ENCODE measurements at places on chromosomes 12 and 14. TPM values are rescaled to one million over a fixed set of nuclear protein-coding genes. Genes with fewer than 3 reads are reported as not detected.
A peak's percentile ranks its signal among the peaks of the same experiment; 100 is the strongest.

CLEC6A gene
- total RNA-seq: not detected

NPAS3 gene
- total RNA-seq: not detected

IAPP gene
- not detected for total RNA-seq

GARIN6 gene
- total RNA-seq: not detected

SLC35F4 gene
- total RNA-seq: not detected

VWF gene
- 0.23 TPM for total RNA-seq

RD3L gene
- not detected for total RNA-seq

ALDH2 gene
- total RNA-seq: 16.6 TPM

PPFIA2 gene
- total RNA-seq: not detected

LIN7A gene
- total RNA-seq: 0.35 TPM

PPP1R36 gene
- not detected for total RNA-seq

MANSC4 gene
- not detected for total RNA-seq

CCDC196 gene
- not detected for total RNA-seq

- H3K27ac ChIP-seq: no peak overlapping the region
- no peak overlapping the region for H3K4me3 ChIP-seq
- DNase-seq: no peak
- H3K36me3 ChIP-seq: no peaks in the 10 kb centered on the region
Observed at GRCh38 chr14:69473260-69473659, 11.3 kb upstream of the PLEKHD1 start.

GRCh38 chr12:42409471-42409870 lies 83.5 kb downstream of the PPHLN1 start:
- DNase-seq: no peak
- H3K27me3 ChIP-seq: no peaks in the 10 kb centered on the region
- no peaks in the 10 kb centered on the region for H3K36me3 ChIP-seq
- H3K27ac ChIP-seq: no peak overlapping the region
- no peak overlapping the region for H3K4me3 ChIP-seq

GRCh38 chr12:45356822-45357538 lies 141.1 kb downstream of the ANO6 start:
- H3K36me3 ChIP-seq: peaks cover 3% of the 10 kb centered on the region
- H3K27ac ChIP-seq: no peak overlapping the region
- no peaks in the 10 kb centered on the region for H3K27me3 ChIP-seq
- H3K4me1 ChIP-seq: no peaks in the 10 kb centered on the region

- H3K4me3 ChIP-seq: no peak overlapping the region
- DNase-seq: no peak
- H3K27ac ChIP-seq: no peak overlapping the region
- no peaks in the 10 kb centered on the region for H3K4me1 ChIP-seq
Observed at GRCh38 chr12:128236525-128236924, 30.4 kb upstream of the TMEM132C start.

- no peak overlapping the region for H3K27ac ChIP-seq
- H3K4me3 ChIP-seq: no peak overlapping the region
- no peak for DNase-seq
- no peaks in the 10 kb centered on the region for H3K27me3 ChIP-seq
- H3K4me1 ChIP-seq: peaks cover 9% of the 10 kb centered on the region
Observed at GRCh38 chr12:110317911-110318310, 36.9 kb downstream of the ATP2A2 start.

DNA sequence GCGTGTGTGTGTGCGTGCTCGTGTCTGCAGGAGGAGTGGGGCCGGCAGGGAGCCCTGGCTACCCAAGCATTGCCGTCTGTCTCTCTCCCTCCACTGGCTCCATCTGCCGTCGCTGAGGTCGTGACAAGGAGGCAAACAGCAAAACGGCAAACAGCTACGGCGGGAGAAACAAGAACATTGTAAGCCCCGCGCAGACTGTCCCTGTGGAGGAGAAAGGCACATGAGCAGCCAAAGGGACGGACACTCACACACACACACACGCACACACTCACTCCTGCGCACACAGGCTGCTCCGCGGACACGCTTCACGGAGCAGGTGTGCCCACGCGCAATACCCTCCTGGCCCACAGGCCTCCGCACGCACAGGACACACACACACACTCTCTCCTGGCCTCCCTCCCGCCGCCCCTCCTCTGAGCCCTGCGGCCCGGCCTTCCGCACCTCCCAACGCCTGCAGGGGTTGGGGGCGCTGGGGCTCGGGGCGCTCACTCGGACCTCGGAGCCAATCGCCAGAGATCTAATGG lies 905 bp downstream of the CISTR start:
- peak overlapping the region; percentile 68 for H3K4me3 ChIP-seq
- H3K27ac ChIP-seq: peak overlapping the region; percentile 14
- H3K36me3 ChIP-seq: no peaks in the 10 kb centered on the region
- H3K27me3 ChIP-seq: no peaks in the 10 kb centered on the region
- H3K4me1 ChIP-seq: peaks cover 49% of the 10 kb centered on the region

DNA sequence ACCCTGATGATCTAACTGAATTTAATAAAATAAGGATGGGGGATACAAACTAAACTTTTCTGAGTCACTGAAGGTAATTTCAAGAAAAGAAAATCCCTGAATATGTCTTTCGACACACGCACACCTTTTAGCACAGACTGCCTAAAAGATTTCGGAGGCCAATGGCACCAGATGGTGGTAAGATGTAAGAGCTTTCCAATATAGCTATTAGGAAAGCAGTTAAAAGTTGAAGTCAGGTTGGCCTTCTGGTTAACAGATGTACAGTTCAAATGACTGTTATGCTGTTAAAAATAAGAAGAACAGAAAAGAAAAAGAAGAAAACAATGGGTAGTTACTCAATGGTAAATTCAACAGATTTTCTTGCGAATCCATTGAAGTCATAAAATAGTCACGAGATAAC lies 80.7 kb upstream of the KRR1 start:
- no peaks in the 10 kb centered on the region for H3K4me1 ChIP-seq
- no peak for DNase-seq

- peak overlapping the region; percentile 34 for H3K4me3 ChIP-seq
- H3K4me1 ChIP-seq: peaks cover 7% of the 10 kb centered on the region
- H3K36me3 ChIP-seq: no peaks in the 10 kb centered on the region
- H3K27ac ChIP-seq: peak overlapping the region; percentile 65
- H3K27me3 ChIP-seq: no peaks in the 10 kb centered on the region
Observed at GRCh38 chr12:91778938-91779400, 366.7 kb downstream of the BTG1 start.

DNA sequence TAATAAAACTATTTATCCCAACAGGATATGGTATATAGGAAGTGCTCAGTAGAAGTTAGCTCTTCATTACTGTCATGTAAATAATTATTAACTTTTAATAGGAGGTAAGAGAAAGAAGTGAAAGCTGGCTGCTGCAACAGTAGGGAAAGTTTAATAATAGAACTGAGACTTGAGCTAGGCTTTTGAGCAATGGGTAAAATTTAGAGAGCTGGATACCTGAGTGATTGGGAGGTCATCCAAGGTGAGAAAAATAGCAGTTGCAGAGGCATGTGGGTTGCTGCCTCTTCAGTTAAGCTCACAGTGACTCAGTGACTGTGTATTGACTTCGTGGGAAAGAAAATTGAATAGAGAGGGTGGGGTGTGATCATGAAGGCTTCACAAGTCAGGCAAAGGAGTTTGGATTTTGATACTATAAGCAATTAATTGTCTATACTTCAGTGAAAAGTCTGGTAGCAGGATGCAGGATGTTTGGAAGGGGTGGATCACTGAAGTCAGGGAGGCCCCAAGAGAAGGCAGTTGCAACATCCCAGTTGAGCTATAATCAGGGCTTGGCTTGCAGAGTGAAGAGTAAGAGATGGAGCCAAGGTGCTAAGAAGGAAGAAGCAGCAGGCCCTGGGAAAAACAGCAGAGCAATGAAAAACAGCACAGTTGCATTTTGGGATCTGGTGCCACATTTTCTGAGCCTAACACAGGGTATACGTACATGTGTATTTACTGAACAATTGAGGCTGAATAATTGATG lies 172.0 kb upstream of the FRMD6 start:
- H3K36me3 ChIP-seq: no peaks in the 10 kb centered on the region
- H3K27me3 ChIP-seq: no peaks in the 10 kb centered on the region
- H3K4me3 ChIP-seq: no peak overlapping the region
- no peaks in the 10 kb centered on the region for H3K4me1 ChIP-seq

DNA sequence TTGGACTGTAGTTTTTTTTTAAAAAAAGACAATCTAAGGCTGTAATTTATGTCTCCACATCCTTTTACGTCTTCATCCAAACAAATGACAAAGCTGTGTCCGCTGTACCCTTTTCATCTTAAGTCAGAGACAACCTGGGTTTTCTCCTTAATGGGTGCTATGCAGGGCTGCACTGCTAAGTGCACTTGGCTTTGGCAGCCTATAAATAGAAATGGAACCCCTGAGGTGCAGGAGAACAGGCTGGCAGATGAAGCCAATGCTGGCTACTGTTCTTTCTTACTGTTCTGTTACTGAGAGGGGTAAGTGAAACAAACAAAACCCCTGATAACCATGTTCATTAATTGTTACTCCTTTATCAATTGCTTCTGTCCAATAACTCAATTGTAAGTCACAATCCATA lies 47.1 kb upstream of the KICS2 start:
- no peaks in the 10 kb centered on the region for H3K36me3 ChIP-seq
- H3K27me3 ChIP-seq: no peaks in the 10 kb centered on the region
- no peak overlapping the region for H3K4me3 ChIP-seq
- DNase-seq: no peak
- no peak overlapping the region for H3K27ac ChIP-seq

DNA sequence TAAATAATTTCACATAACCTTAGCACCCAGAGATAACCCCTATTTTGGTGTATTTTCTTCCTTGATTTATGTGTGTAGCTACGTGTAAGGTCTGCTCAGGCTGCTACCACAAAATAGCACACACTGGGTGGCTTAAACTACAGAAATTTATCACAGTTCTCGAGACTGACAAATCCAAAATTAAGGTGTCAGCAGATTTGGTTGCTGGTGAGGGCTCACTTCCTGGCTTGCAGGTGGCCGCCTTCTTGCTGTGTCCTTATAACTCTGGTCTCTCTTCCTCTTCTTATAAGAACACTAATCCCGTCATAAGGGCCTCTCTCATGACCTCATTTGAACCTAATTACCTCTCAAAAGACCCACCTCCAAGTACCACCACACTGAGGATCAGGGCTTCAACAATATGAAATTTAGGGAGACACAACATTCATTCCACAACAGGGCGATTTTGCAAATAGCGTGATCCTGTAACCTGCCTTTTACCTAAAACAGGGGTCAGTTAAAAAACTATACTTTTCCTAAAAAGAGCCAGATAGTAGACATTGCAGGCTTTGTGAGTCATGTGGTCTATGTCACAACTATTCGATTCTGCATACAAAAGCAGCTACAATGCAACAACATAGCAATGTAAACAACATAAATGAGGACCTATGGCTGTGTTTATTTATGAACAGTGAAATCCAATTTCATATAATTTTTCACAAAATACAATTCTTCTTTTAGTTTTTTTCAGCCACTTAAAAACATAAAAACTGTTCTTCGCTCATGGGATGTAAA lies 371.7 kb downstream of the DPF3 start:
- no peaks in the 10 kb centered on the region for H3K27me3 ChIP-seq
- H3K4me3 ChIP-seq: no peak overlapping the region
- H3K36me3 ChIP-seq: no peaks in the 10 kb centered on the region
- DNase-seq: no peak
- H3K4me1 ChIP-seq: peaks cover 44% of the 10 kb centered on the region
- no peak overlapping the region for H3K27ac ChIP-seq

DNA sequence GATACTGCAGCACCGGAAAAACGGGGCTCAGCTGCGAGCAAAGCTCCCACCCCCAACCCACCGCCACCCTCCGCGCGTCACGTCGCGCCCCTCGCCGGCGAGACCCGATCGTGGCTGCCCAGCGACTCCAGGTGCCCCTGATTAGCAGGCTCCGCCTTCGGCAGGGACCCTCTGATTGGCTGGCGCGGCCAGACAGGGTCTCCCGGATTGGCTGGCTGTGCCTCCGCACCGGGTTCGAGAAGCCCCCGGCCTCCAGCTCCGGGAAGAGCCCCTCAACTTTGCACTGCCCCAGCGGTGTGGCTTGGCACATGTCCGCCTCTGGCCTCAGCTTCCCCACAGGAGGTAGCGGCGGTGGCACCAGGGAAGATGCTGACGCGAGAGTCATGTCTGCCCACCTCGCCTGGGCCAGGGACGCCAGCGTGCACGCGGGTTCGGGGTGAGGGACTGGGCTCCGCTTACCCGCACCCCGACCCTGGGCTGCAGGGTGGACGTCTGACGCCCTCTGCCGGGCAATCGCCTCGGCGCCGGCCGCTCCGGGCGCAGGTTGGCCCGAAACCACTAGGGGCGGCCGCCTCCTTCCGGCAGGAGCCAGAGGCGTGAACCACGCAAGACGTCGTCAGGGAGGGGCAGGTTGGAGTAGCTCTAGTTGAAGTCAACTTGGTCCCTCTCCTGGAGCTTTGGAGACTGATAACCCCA lies 498 bp upstream of the RHOF start:
- peak; percentile 82 for DNase-seq
- H3K4me1 ChIP-seq: peaks cover 44% of the 10 kb centered on the region
- H3K4me3 ChIP-seq: peak overlapping the region; percentile 97
- H3K27me3 ChIP-seq: no peaks in the 10 kb centered on the region

GRCh38 chr14:51627313-51627712 lies 24.4 kb upstream of the FRMD6 start:
- no peaks in the 10 kb centered on the region for H3K27me3 ChIP-seq
- peaks cover 16% of the 10 kb centered on the region for H3K4me1 ChIP-seq
- H3K27ac ChIP-seq: no peak overlapping the region

DNA sequence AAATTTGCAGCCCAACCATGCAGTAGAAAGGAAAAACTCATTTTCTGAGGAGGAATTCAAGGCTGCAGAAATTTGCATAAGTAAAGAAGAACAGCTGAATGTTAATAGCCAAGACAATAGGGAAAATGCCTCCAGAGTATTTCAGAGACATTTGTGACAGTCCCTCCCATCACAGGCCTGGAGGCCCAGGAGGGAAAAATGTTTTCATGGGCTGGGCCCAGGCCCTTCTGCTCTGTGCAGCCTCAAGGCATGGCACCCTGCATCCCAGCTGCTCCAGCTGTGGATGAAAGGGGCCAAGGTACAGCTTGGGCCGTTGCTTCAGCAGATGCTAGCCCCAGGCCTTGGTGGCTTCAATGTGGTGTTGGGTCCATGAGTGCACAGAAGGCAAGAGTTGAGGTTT lies 62.3 kb downstream of the ATXN7L3B start:
- H3K4me3 ChIP-seq: no peak overlapping the region
- H3K36me3 ChIP-seq: no peaks in the 10 kb centered on the region
- H3K27ac ChIP-seq: no peak overlapping the region
- H3K27me3 ChIP-seq: no peaks in the 10 kb centered on the region
- no peaks in the 10 kb centered on the region for H3K4me1 ChIP-seq
- DNase-seq: no peak

GRCh38 chr14:39768589-39768988 lies 336.4 kb upstream of the FBXO33 start:
- H3K27me3 ChIP-seq: no peaks in the 10 kb centered on the region
- no peak overlapping the region for H3K27ac ChIP-seq
- no peaks in the 10 kb centered on the region for H3K36me3 ChIP-seq
- H3K4me1 ChIP-seq: no peaks in the 10 kb centered on the region

DNA sequence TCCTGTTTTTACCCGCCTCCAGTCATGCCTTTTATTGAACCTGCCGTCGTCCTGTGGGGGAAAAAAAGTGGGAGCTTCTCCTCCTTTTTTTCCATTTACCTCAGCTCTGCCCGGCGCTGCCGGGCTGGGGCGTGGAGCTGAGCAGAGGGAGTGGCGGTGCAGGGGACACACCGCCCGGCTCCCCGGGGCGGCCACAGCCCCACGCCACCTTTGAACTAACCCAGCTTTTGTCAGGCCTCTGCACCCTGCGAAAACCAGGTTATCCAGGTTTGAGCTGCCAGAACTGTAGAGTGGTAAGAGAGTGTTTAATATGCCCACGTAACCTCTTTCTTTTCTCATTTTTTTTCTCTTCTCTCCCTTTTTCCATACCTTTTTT lies 161.0 kb upstream of the FKBP4 start:
- no peak for DNase-seq
- no peaks in the 10 kb centered on the region for H3K36me3 ChIP-seq
- no peaks in the 10 kb centered on the region for H3K27me3 ChIP-seq
- H3K4me1 ChIP-seq: no peaks in the 10 kb centered on the region

Measured in GM12878 (cell line).